ENCODE measurements at places on chromosomes 7 and 10. TPM values are rescaled to one million over a fixed set of nuclear protein-coding genes. Genes with fewer than 3 reads are reported as not detected.
A peak's percentile ranks its signal among the peaks of the same experiment; 100 is the strongest.

GRCh38 chr7:36546331-36546730 is 156.7 kb downstream of the ANLN start:
- no peaks in the 10 kb centered on the region for H3K4me1 ChIP-seq
- no peak overlapping the region for H3K27ac ChIP-seq
- DNase-seq = no peak
- H3K27me3 ChIP-seq = no peaks in the 10 kb centered on the region

GRCh38 chr10:19966751-19967150 is 150.5 kb downstream of the PLXDC2 start:
- DNase-seq = no peak
- H3K27ac ChIP-seq = no peak overlapping the region
- H3K36me3 ChIP-seq = no peaks in the 10 kb centered on the region
- H3K27me3 ChIP-seq = no peaks in the 10 kb centered on the region

DNA sequence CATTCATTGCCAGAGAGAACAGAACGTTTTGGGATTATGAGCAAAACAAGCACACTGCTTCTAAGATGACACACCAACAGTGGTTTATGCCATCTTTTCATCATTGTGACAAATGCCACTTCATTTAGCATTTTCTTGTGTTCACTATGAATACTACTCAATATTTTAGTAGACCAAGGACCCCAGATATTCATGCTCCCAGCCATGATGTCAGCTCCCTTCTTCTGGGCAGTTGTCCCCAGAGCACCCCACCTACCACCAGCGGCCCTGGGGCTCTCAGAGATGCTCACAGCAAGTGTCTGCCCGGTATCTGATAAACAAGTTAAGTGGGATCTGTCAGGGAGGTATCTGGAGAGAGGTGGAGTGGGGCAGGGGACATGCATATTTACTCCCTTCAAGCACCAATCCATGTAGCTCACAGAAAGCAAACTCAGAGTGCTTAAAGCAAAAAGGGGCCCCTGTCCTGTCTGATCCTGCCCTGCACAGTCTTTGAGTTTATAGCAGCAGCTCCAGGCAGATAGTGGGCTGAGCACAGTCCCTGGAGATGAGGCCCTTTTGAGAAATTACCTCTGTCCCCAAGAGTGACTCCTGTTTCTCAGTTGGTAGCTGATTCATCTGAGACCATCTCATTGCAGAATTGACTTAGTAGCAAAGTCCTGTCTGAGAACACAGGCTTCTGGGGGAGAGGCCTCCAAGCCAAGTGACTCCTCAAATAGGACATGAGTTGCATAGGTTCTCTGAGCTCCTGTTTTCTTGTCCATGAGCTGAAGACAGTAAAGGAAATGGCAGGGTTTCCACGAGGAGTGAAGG is 281.8 kb upstream of the KLF6 start:
- H3K27me3 ChIP-seq = no peaks in the 10 kb centered on the region
- no peak overlapping the region for H3K27ac ChIP-seq
- peaks cover 8% of the 10 kb centered on the region for H3K4me1 ChIP-seq

- H3K4me1 ChIP-seq = no peaks in the 10 kb centered on the region
- peaks cover 19% of the 10 kb centered on the region for H3K36me3 ChIP-seq
- DNase-seq = no peak
- no peak overlapping the region for H3K27ac ChIP-seq
These were observed 10.5 kb downstream of the PSPH start for GRCh38 chr7:56040730-56041129.

The CPEB3 gene
- total RNA-seq = 1.8 TPM

- no peak overlapping the region for H3K4me3 ChIP-seq
- peaks cover 7% of the 10 kb centered on the region for H3K27me3 ChIP-seq
- no peak overlapping the region for H3K27ac ChIP-seq
- H3K4me1 ChIP-seq = no peaks in the 10 kb centered on the region
- no peaks in the 10 kb centered on the region for H3K36me3 ChIP-seq
- no peak for DNase-seq
These were observed 22.2 kb downstream of the ABCA13 start for GRCh38 chr7:48193421-48193820.

The FGL2 gene
- 0.16 TPM for total RNA-seq

DNA sequence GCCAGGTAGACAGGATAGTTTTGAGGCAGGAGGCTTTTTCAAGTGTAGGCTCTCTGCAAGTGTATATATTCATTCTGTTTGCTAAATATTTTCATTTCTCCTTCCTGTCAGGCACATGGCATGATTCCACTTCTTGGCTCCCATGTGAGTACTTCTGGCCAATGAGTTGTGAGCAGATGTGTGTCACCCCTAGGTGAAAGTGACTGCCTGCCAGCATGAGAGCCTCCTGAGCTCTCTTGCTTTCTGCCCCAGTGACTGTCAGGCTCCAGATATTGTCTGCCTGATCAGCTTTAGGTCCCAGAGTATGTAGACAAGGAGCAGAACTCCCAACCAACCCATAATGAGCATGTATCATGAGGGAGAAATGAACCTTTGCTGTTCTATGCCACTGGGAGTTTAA is 257.6 kb upstream of the NPY start:
- H3K4me3 ChIP-seq = no peak overlapping the region
- H3K27ac ChIP-seq = no peak overlapping the region
- peaks cover 3% of the 10 kb centered on the region for H3K27me3 ChIP-seq
- H3K36me3 ChIP-seq = no peaks in the 10 kb centered on the region

GRCh38 chr10:72956001-72956400 is 1.4 kb upstream of the PLA2G12B start:
- H3K4me3 ChIP-seq = no peak overlapping the region
- no peak for DNase-seq
- no peaks in the 10 kb centered on the region for H3K36me3 ChIP-seq
- H3K4me1 ChIP-seq = no peaks in the 10 kb centered on the region
- no peak overlapping the region for H3K27ac ChIP-seq
- peaks cover 4% of the 10 kb centered on the region for H3K27me3 ChIP-seq

DNA sequence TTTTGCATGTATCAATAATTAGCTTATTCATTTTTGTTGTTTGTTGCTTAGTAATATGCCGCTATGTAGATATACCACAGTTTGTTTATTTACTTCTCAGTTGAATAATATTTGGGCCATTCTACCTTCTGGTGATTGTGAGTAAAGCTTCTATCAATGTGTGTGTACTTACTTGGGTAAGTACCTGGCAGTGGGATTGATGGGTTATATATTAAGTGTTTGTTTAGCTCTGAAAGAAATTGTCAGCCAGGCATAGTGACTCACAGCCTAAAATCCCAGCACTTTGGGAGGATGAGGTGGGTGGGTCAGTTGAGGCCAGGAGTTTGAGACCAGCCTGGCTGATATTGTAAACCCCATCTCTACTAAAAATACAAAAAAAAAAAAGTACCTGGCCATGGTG is 975.7 kb upstream of the MBL2 start:
- H3K4me3 ChIP-seq = no peak overlapping the region
- no peaks in the 10 kb centered on the region for H3K27me3 ChIP-seq
- no peaks in the 10 kb centered on the region for H3K36me3 ChIP-seq
- DNase-seq = no peak

The DDC gene
- 0.53 TPM for total RNA-seq

The GRID1 gene
- not detected for total RNA-seq

The INA gene
- total RNA-seq = 0.35 TPM

The ANKRD7 gene
- total RNA-seq = not detected

- no peak overlapping the region for H3K4me3 ChIP-seq
- H3K27ac ChIP-seq = no peak overlapping the region
- DNase-seq = no peak
- H3K4me1 ChIP-seq = no peaks in the 10 kb centered on the region
- peaks cover 7% of the 10 kb centered on the region for H3K27me3 ChIP-seq
These were observed 41.8 kb upstream of the MKI67 start for GRCh38 chr10:128167926-128168520.

DNA sequence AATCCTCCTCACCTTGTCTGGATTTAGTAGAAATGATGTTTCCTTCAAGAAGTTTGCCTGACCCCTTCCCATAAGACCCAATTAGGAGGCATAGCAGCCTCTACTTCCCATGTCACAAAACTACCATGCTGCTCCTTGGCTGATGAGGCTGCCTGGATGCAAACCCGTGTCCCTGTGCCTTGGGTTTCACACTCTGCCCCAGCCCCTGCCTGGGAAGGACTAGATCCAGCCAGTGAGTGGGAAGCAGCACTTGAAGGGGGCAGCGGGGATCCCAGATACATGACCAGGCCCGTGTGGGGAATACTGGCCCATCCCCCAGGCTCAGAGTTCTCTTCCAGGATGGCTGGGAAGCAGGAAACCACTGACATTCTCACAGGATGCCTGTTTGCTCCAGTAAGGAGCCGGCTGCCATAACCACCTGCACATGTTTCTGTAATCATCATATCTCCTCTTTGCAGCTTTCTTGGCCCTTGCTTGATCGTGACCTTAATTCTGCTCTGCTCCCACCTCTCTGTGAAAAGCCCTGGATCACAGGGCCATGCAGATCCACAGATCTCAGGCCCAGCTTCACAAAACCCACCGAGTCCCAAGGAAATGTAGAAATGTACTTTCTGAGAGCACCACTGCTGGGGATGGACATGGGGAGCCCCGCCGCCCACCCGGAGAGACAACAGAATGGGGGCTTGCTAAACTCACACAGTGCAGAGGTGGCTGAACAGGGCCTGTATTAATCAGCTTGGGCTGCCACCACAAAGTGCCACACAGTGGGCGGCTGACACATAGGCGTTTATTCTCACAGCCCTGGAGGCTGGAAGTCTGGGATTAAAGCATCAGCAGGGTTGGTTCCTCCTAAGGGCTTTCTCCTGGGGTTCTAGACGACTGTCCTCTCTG is 287.8 kb upstream of the IGFBP3 start:
- no peak overlapping the region for H3K27ac ChIP-seq
- no peaks in the 10 kb centered on the region for H3K36me3 ChIP-seq
- peaks cover 7% of the 10 kb centered on the region for H3K4me1 ChIP-seq
- H3K27me3 ChIP-seq = no peaks in the 10 kb centered on the region
- H3K4me3 ChIP-seq = no peak overlapping the region
- no peak for DNase-seq

- peak; percentile 41 for DNase-seq
- H3K27ac ChIP-seq = no peak overlapping the region
- H3K27me3 ChIP-seq = peaks cover 2% of the 10 kb centered on the region
- peaks cover 21% of the 10 kb centered on the region for H3K4me1 ChIP-seq
- no peaks in the 10 kb centered on the region for H3K36me3 ChIP-seq
- no peak overlapping the region for H3K4me3 ChIP-seq
These were observed 56.2 kb upstream of the NPY start for GRCh38 chr7:24227603-24228359.

DNA sequence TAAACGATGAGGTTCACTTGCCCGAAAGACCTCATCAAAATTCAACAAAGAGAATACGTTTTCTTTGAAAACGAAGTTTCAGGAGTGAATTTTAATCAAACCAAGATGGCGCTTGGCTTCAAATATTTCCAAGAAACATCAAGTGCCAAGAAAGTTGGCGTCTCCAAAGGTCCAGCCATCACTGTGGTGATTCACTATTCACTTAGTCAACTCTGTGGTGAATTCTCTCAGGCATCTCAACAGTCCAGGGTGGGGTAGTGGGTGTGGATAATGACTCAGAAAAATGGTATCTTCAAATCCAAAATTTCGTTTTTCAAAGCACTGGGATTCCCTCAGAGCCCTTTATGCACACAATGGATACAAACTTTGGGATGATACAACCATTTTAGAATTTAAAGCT is 133.1 kb downstream of the SVIL start:
- H3K36me3 ChIP-seq = peaks cover 12% of the 10 kb centered on the region
- no peak for DNase-seq
- H3K27me3 ChIP-seq = no peaks in the 10 kb centered on the region
- no peak overlapping the region for H3K4me3 ChIP-seq

DNA sequence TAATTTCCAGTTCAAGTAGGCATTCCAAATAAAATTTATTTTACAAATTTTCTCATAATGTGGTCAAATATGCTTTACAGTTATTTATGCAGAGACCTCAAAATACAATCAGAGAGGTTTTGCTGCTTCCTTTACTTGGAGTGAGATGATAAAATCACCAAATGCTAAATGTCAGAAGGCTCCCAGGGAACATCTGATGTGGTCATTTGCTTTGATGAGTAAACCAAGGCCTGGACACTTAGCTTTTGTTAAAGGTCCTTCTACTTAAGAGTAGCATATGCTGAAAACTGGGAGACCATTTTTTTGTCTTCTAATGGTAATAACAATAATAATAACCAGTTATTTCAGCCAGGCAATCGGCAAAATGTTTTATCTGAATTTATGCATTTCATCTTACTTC is 60.6 kb upstream of the AKR1E2 start:
- H3K27me3 ChIP-seq = peaks cover 12% of the 10 kb centered on the region
- H3K4me3 ChIP-seq = no peak overlapping the region
- no peaks in the 10 kb centered on the region for H3K36me3 ChIP-seq
- no peak for DNase-seq
- H3K27ac ChIP-seq = no peak overlapping the region

The TRIM50 gene
- not detected for total RNA-seq

The GOLGA7B gene
- 0.47 TPM for total RNA-seq

- H3K27ac ChIP-seq = no peak overlapping the region
- H3K36me3 ChIP-seq = peaks cover 2% of the 10 kb centered on the region
- no peak for DNase-seq
- peaks cover 68% of the 10 kb centered on the region for H3K27me3 ChIP-seq
- H3K4me1 ChIP-seq = peaks cover 3% of the 10 kb centered on the region
These were observed 82.8 kb upstream of the CPXM2 start for GRCh38 chr10:123974406-123974805.

DNA sequence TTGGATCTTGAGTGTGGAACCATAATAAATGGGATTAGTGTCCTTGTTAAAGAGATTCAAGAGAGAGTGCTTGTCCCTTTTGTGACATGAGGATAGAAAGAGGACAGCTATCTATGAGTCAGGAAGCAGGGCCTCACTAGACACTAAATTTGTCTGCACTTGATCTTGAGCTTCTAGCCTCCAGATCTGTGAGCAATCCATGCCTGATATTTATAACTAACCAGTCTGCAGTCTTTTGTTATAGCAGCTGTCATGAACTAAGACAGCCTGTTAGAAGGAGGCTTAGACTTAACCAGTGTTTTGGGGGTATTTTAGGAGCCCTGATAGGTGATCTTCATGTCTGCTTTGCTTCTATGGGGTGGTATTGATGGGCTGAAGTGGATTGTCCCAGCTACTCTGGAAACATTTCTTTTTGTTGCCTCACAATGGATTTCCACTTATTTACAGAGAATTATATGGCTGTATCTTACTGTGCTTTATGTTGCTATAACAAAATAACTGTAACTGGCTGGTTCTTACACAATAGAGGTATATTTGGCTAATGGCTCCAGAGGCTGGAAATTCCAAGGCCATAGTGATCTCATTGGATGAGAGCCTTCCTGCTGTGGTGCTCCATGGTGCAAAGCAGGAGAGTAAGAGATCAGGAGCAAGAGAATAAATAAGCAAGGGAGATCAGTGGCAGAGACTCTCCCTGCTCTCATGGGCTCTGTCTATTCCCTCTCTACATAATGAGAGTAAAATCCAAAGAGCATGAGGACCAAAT is 23.4 kb upstream of the AKR1C3 start:
- no peak overlapping the region for H3K4me3 ChIP-seq
- H3K4me1 ChIP-seq = no peaks in the 10 kb centered on the region
- H3K36me3 ChIP-seq = no peaks in the 10 kb centered on the region
- no peak overlapping the region for H3K27ac ChIP-seq

Measured in activated CD4-positive, alpha-beta T cell treated with anti-CD3 and anti-CD28 coated beads for 36 hours (primary cell).